Renal cortical epithelial cell (primary cell): ENCODE measurements at places on chromosomes 13 and 19. TPM values are rescaled to one million over a fixed set of nuclear protein-coding genes. Genes with fewer than 3 reads are reported as not detected.

- no peak for DNase-seq
Observed at GRCh38 chr19:7326105-7326877, 22.4 kb upstream of the ARHGEF18 start.

KASH5 gene
- total RNA-seq, result not detected in 2 replicates

DNA sequence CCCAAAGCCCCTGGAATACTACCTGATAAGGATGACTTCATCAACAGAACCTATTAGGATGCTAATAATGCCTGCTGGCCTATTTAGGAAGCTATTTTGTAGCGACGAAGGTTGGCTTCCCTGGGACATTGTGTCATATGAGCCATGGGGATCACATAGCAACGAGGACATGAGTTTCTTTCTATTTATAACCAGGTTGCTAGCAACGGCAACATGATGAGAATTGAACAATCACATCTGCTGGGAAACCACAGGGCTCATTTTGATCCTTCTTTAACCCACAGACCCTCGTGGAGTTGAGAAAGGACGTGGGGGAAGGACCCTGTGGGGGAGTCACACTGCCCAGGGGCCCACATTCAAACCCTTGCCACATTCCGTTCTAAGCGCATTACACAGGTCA is 172.2 kb downstream of the COL4A1 start:
- DNase-seq, result peak; percentile 55

DNA sequence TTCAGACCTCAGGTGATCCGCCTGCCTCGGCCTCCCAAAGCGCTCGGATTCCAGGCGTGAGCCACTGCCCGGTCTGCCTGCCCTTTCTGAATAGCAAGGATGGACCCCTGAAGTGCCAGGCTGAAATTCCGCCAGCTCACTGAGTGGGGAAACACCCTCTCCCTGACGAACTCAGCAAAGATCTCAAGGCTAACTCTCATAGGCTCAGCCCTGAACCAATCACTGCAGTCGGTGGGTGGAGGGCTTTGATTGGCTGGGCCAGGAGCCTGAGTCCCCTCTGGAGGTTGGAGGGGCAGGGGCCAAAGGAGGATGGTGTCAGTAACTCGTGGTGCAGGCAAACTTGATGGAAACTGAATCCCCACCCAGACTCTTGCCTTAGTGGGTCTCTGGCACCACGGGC is 11.2 kb upstream of the COMP start:
- DNase-seq, result no peak

MTUS2 gene
- total RNA-seq, result under 0.01 TPM in 1 of 2 replicates, not detected in the other

NALCN gene
- 7.2 and 10.2 TPM in 2 replicates for total RNA-seq

GRCh38 chr13:42574011-42574410 is at the start of gene TNFSF11:
Gene TNFSF11, plus strand, starts transcription at chr13:42574152. Its CDS starts 152 bp downstream, at chr13:42574304.
- no peak for DNase-seq
